ENCODE measurements at places on chromosomes 2 and 18.
A peak's percentile ranks its signal among the peaks of the same experiment; 100 is the strongest.

DNA sequence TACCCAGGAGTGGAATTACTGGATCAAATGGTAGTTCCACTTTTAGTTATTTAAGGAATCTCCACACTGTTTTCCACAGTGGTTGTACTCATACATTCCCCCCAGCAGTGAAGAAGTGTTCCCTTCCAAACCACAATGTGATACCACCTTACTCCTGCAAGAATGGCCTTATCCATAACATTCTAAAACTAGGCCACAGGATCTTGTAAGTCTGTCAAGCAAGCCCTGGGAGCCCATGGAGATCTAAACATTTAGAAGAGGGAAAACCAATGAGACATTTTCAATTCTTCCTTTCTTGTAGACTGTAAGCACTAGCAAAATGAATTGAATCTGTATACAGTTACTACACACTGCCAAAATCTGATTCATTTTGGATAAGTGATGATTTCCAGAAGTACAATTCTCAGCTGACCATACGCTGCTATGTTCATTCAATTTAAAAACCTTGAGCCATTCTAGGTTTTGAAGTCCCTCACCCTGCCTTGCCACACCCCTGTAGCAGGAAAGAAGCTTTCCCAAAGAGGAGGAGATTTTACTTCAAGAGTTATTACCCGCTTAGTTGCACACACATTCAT is 149.1 kb downstream of the SLC8A1 start:
- DNase-seq, result no peak

GRCh38 chr2:223768179-223768578 is 69.2 kb downstream of the AP1S3 start:
- DNase-seq, result no peak

DNA sequence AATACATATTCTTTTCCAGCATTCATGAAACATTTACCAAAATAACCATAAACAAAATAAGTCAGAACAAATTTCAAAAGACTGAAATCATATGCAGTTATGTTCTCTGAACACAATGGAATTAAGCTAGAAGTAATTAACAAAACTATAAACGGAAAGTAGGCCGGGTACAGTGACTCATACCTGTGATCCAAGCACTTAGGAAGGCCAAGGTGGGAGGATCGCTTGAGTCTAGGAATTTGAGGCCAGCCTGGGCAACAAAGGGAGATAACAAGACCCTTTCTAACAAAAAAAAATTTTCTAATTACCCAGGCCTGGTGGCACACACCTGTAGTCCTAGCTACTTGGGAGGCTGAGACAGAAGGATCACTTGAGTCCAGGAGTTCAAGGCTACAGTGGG is 14.9 kb downstream of the ATAD2B start:
- no peak for DNase-seq

GRCh38 chr2:190413421-190413820 is 5.3 kb downstream of the MFSD6 start:
- no peak for DNase-seq

DNA sequence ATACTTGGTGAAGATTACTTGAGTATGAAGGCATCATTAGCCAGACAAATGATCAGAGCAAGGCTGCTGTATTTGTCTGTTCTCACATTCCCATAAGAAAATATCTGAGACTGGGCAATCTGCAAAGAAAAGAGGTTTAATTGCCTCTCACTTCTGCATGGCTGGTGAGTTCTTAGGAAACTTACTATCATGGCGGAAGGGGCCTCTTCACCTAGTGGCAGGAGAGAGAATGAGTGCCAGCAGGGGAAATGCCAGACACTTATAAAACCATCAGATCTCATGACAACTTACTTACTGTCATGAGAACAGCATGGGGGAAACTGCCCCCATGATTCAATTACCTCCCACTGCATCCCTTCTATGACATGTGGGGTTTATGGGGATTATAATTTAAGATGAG is 452.3 kb downstream of the GALR1 start:
- DNase-seq, result no peak

GRCh38 chr2:226788064-226788463 is 11.6 kb downstream of the IRS1 start:
- no peak for DNase-seq

DNA sequence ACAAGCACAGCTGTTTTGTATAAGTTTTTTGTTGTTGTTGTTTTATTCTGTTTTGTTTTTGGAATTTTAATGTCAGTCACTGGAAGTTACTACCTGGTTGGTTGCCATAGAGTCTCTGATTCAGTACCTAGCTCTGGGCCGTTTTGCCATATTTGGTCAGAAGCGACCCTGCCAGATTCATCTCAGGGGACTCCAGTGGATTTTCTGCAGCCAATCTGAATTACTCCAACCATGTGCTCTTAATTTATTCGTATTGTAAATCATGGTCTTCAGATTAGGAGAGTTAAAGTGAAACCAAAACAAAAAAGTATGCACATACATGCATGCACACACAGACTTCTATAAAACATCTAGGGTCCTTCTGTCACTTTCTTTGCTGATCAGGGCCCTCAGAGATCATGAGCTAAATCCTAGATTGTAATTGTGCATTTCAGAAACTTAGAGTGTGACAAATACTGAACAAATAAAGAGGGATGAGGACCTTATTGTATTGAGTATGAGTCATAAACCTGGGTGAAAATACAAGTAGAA is 317.4 kb upstream of the UBE2E3 start:
- DNase-seq, result no peak

- DNase-seq, result no peak
Observed at GRCh38 chr2:132668189-132668823, 1.7 kb downstream of the LYPD1 start.

DNA sequence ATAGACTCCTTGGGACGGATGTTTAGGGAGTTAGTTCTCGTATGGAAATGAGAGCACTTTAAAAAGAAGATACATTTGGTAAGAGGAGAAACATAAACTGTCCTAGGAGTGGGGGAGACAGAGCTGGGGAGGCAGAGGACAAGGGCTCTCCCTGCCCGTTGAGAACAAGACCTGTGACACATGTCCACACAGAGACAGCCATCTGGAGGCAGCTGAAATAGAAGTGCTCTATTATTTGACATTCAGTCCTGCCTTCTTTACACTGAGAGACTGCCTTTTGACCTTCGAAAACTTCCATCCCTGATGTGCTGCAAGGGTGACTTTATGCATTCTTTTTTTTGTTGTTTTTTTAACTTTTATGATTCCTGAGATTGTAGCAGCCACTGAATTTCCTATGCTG is 150.1 kb downstream of the UXS1 start:
- DNase-seq, result no peak

- DNase-seq, result no peak
Observed at GRCh38 chr2:26326514-26326913, 19.4 kb upstream of the SELENOI start.

- DNase-seq, result peak; percentile 67
Observed at GRCh38 chr2:231929961-231930592, 3.9 kb upstream of the NPPC start.

DNA sequence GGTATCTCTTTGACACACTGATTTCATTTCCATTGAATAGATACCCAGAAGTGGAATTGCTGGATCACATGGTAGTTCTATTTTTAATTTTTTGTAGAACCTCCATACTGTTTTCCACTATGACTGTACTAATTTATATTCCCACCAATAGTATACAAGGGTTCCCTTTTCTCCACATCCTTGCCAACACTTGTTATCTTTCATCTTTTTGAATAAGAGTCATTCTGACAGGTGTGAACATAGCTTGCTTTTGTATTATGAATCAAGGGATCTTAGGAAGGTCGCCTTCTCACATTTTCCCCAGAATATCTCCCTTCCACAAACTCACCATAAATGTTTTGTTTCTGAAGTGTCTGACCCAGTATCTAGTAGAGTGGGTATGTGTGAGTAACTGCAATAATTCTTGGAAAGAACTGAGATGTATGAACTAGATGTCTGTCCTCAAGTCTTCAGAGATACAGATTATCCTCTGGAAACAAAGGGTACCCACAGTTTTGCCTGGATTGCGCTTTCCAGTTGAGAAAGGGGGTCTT is 17.1 kb upstream of the SP3 start:
- no peak for DNase-seq

- DNase-seq, result no peak
Observed at GRCh38 chr2:40004336-40004735, 225.3 kb upstream of the THUMPD2 start.

DNA sequence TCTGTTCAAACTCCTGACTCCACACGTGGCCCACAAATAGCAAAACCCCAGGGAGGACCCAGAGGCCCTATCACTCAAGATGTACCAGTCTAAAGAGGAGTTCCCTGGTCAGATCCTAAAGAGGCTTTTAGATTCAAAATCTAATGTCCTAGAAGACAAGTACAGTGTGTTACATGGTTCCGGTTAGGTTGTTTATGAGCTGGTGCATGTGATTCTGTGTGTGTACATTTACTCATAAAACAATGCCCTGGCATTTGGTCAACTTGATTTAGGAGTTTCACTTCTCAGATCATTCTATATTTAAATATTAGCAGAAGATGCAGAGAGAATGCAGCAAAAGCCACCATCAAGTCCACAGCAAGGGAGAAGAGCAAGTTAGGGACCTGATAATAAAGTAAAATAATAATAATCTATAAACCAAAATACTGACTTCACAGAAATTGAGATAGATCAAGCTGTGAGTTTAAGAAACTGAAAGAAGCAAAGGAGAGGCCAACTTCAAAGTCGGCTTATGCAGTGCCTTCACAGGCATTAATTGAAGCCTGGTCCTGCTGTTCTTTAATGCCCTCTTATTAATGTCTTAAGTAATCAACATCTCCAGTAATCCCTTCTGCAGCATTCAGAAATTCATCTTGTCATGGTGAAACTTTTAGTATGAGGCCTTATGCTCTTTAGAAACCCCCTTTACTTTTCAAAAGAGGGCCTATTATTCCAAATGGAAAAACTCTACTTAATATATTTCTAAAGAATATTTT is 4.2 kb upstream of the AP1S3 start:
- no peak for DNase-seq

DNA sequence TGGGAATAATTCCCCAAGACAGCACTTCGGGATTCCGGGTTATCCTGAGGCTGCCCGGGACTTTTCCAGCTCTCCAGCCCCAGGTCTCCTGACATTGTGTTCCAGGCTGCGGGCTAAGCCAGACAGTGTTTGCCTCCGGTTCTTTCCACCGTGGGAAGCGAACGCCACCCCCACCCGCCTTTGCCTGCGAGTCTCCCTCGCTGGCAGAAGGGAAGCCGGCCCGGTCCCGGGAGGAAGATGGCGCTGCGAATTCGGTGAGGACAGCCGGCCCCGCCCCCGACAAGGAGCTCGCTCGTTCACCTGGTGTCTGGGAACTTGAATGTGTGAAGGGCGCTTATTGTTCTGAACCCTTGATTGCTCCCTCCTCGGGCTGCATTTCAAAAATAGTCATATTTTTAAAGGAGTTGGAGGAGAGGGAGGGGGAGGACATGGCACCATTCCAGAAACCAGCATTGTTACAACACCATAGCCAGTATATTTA is 2.9 kb downstream of the LRATD1 start:
- DNase-seq, result peak; percentile 2

GRCh38 chr2:170771421-170771937 is 1.3 kb downstream of the ERICH2 start:
- DNase-seq, result no peak

DNA sequence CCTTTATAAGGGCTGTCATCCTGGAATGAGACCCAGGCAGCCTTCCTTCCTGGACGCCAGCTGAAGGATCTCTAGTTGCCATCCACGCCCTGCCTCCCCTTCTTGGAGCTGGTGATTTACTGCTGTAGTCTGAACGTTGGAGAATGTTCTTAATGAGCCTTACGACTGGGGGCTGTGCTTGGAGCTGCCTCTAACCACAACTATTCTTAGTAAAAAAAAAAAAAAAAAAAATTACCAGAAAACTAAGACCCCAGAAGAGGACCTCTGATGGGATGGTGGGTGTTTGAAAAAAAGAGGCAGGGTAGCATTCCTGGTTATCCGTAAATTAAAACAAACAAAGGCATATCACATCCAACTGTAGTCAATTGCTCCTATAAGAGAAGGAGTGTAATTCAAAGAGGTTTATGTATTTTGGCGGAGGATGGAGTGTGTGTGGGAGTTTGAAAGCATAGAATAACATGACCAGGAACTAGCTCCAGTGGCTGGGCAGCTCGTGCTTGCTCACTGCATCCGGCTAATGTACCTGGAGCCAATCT is 105.4 kb downstream of the QPCT start:
- no peak for DNase-seq

GRCh38 chr2:1988049-1988448 is 243.7 kb upstream of the PXDN start:
- no peak for DNase-seq

GRCh38 chr2:13488965-13489364 is 772.2 kb downstream of the TRIB2 start:
- DNase-seq, result no peak

GRCh38 chr2:183186296-183186695 is 62.1 kb downstream of the NUP35 start:
- no peak for DNase-seq

Measured in activated CD4-positive, alpha-beta T cell treated with anti-CD3 and anti-CD28 coated beads for 48 hours (primary cell).